ENCODE measurements at places on chromosomes 7 and 10.

- no peak for DNase-seq
Measured at GRCh38 chr7:27198138-27198841, 1.6 kb downstream of the HOXA13 start.

- DNase-seq = no peak
Measured at GRCh38 chr10:59181668-59182067, 5.2 kb downstream of the PHYHIPL start.

GRCh38 chr10:75904499-75905283 is 473.3 kb downstream of the LRMDA start:
- peak; percentile 57 for DNase-seq

- no peak for DNase-seq
Measured at GRCh38 chr10:117410557-117410956, 35.3 kb upstream of the PDZD8 start.

GRCh38 chr7:152601305-152601798 is 74.6 kb downstream of the XRCC2 start:
- no peak for DNase-seq

DNA sequence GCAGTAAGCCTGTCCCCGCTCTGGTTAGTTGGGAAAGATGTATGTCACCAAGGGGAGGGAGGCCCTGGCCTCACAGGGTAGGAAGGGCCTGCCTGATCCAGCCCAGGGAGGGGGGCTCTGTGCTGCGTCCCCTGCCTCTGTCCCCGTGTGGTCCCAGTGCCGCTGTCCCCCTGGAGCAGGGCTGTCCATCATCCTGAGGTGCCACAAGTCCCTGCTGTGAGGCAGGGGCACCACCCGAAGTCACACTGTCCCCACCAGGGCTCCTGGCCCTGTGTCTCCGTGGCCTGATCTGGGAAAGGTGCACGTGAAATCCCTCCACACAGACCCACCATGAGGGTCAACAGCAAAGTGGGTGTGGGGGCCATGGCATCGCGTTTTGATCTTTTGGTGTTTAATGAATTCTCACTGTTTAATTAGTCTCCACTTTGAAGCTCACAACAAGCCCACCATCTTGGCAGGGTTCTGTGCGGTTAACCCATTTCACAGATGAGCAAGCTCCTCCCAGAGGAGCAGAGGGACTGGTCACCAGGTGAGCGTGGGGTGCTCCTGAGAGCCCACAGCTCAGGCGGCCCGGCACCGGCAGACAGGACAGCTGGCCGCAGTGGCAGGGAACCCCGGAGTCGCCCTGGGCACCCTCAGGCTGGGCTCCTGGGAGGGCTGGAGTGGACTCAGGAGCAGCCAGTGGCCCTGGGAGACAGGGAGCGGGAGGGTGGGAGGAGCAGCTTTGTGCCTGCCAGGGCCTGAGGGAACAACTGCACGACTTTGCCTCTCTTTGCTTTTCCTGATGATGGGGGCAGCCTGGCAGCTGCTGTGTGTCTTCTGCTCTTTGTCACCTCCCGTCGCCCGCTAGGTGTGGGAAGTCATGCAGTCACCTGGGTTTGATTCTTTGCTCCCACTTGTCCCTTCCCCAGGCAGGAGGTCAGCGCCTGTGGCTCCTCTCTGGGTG is 12.0 kb upstream of the CRYGN start:
- no peak for DNase-seq

GRCh38 chr7:75842836-75843446 is 29.3 kb upstream of the CCL24 start:
- no peak for DNase-seq

GRCh38 chr7:19030281-19030680 is 87.2 kb downstream of the TWIST1 start:
- DNase-seq = no peak

DNA sequence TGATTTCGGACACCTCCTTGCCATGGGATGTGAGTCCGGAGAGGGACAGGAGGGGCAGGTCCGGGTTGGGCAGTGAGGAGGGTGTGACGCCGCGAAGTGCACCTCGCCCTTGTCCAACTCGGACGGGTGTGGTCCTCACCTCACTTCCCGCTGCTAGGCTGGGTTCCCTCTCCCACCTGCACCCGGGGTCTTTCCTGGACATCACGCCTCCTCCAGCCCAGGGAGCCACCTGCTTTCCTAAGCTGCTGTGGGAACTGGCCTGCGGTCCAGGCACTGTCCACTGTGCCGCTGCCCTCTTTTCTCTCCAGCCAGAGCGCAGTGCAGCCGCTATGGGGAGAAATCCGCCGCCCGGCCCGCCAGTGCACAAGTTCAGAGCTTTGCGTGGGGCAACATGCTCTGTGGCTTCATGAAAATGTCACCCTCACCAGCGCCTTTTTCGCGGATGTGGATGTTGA is 45.0 kb upstream of the ZNF716 start:
- no peak for DNase-seq

- DNase-seq = peak; percentile 47
Measured at GRCh38 chr10:72274730-72275350, 1.1 kb downstream of the DDIT4 start.

DNA sequence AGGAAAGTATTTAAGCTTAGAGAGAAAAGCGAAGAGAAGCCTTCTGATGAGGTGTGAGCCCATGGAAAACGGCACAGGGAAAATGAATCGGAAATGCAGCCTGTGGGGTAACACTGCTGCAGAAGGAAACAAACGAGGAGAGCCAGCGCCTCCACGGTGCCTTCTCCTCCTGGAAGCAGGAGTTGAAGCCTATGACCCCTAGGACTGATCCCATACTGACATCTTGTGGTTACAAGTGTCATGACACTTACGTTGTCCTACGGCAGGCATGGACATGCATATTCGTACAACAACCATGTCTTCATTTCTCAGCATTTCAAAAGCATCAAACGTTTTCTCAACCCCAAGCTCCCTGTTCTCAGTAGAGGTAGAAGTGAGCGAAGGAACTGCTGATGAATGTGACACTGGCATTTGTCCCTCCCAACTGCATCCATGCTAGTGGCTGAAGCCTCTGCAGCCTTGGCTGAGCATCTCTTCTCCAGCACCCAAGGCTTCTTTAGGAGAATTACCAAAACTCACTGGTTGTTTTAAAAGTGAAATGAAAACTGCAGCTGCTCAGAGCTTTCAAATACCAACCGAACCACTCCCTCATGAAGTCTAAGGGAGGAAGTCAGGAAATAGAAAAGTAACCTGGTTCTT is 160.2 kb downstream of the JAZF1 start:
- DNase-seq = peak; percentile 62

GRCh38 chr7:100802951-100803350 is 24.4 kb downstream of the EPHB4 start:
- DNase-seq = no peak

DNA sequence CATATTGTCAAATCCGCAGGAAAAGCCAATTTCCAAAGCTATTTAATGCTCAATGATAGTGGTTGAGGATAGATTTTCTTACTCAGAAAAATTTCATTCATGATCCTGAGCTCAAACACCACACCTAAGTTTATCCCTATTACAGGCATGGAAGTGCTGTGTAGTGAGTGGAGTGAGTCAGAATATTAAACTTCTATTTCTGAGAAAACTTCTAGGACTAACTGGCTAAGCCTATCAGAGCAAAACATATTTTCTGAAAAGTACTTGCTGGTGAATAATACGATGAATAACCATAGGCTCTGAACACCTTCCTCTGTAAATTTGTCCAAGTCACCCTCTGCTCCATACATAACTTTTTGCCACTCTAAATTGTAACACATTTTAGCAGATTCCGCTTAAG is 221.5 kb downstream of the SUGCT start:
- DNase-seq = no peak

DNA sequence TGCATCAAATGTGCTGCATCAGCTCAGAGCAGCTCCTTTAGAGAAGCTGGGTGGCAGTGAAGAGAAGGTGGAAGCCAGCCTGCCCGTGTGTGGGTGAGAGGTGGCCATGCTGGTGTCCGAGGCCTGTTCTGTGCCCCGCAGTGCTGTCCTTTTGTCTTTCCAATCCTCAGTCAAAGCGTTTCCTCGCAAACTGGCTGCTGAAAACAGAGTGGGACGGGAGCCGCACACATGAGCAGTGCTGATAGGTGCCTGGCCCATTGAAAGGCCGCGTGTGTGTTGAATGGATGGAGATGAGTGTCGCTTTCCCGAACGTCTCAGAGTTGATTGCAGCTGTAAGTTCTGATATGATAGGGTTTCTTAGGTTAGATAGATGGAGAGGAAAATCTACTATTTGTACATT is 39.3 kb downstream of the WDR37 start:
- no peak for DNase-seq

DNA sequence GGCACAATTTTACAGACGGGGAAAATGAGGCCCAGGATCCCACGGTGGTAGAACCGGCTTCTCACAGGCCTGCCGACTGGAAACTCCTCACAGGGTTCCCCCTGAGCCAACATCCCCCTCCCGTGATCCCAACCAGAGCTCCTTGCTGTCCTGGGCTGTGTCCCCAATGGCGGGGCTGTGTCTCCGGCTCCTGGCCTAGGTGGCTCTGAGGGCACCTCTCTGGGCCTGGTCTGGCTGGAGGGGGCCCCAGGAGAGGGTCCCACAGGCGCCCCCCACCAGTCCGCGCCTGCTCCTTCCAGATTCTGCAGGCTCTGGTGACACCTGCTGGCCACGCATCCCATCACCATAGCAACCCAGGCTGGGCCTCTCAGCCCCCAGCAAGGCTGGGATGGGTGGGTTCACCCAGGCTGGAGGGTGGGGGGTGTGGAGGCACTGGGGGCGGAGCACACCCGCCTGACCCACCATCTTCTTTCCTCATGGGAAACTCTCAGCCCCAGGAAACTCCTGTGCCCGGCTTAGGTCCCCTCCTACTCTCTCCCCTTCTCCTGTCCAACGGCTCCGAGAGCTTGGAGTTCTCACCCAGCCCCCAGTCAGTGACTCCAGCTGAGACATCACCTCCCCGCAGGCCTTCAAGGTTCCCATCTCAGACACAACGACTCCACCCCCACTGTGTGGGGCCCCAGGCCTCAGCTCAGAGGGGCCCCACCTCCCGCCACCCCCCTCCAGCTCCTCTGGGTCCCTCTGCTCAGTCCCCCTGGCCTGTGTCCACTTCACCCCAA is 27.1 kb upstream of the TNRC18 start:
- peak; percentile 72 for DNase-seq

- DNase-seq = no peak
Measured at GRCh38 chr7:128069373-128070364, 38.4 kb upstream of the LRRC4 start.

DNA sequence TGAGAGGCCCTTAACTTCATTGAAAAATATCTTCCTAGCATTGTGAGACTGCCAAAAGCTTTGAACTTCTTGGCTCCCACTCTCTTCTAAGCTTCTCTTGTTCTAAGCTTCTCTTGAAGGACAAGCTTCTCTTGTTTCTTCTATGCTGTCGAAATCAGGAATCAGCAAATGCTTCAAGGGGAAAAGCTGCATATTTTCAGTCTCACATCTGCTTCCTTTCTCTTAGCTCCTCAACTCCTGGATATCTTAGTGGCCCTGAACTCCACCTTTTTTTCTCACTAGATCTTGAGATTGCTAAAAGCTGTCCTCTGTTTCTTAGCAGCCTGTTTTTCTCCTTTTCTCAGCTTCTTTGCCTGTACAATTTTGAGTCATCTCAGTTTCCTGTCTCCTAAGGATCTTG is 73.0 kb downstream of the NEUROD6 start:
- DNase-seq = no peak

GRCh38 chr7:36284456-36285090 is 105.1 kb upstream of the ANLN start:
- no peak for DNase-seq

GRCh38 chr10:121591186-121591585 is 7.1 kb downstream of the FGFR2 start:
- no peak for DNase-seq

DNA sequence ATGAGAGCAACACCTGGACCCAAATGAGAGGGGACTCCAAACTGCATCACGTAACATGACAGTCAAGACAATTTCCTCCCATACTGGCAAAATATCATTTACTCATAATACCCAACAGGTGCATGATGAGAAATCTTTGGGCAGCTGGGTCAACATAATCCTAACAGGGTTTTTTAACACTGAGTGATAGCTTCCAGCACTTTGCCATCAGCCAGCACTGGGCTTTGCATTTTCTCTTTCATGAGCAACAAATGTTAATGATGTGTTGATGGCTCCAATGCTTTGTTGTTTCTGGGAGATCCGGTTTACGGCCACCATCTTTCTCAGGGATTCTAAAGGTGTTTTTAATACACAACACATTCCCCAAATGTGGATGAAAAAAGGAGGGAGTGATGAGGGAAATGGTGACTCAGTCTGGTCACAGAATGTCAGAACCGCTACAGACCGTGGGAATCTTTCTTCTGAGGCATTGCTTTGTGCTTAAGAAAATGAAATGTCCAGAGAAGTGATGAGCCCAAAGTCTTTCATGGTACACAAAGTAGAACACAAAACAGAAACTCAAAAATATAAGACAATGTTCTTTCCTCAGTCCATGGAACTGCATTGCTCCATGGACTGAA is 705.7 kb upstream of the IGFBP3 start:
- DNase-seq = no peak

DNA sequence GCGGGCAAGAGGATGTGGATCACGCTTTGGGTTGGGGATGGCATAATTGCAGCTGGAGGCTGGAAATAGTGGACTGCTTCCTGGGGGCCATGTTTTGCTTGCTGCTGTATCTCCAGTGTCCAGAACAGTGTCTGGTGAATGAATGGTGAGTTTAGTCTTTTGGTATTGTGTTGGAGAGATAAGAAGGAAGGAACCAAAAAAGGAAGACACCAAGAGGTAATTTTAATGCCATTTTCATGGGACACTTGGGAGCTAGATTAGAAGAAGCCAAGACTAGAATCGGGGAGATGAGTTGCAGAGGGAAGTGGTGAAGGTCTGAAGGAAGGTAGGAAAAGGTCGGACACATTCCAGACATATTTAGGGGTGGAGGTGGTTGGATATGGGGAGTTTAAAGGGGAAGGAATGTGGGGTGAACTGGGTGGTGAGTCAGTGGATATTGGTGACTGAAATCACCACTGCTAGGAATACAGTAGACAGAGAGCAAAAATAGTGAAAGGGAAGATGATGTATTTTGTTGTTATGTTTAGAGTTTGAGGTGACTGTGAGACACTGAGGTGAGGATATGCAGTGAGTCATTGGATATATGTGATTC is 76.7 kb downstream of the CCNY start:
- no peak for DNase-seq

- no peak for DNase-seq
Measured at GRCh38 chr7:45236666-45237065, 79.1 kb downstream of the RAMP3 start.

- DNase-seq = no peak
Measured at GRCh38 chr10:69470463-69471384, 19.5 kb downstream of the TSPAN15 start.

DNA sequence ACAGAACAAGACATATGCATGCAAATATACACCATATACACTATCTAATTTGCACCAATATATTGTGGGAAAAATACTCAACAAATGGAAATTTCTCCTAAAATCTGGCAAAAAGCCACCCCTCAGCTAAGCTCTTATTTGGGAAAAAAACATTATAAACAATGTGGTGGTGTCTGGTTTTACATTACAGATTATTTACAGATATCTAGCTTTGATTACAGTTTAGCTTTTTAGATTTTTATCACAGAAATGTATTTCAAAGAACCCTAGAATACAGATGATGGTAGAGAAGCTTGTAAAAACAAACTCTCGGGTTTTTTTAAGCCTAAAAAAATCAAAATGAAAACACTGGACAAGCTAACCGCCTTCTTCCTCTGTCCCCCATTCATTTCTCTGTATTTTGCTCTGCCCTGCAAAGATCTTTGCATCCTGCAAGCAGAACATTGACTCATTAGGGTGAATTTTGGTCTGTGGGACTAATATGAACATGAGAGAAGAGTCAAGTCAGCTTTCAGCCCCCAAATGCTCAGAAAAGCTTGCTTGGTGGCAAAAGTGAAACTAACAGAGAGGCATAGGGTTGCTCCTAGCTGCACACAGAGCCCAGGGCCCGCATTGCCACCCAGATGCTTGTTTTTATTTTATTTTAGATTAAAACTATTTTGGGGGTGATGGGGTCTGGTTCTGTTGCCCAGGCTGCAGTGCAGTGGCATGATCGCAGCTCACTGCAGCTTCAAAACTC is 88.8 kb upstream of the LYZL1 start:
- no peak for DNase-seq

All from nephron progenitor cell (in vitro differentiated cells).